ENCODE measurements at places on chromosomes 3 and 15. TPM values are rescaled to one million over a fixed set of nuclear protein-coding genes. Genes with fewer than 3 reads are reported as not detected.

DNA sequence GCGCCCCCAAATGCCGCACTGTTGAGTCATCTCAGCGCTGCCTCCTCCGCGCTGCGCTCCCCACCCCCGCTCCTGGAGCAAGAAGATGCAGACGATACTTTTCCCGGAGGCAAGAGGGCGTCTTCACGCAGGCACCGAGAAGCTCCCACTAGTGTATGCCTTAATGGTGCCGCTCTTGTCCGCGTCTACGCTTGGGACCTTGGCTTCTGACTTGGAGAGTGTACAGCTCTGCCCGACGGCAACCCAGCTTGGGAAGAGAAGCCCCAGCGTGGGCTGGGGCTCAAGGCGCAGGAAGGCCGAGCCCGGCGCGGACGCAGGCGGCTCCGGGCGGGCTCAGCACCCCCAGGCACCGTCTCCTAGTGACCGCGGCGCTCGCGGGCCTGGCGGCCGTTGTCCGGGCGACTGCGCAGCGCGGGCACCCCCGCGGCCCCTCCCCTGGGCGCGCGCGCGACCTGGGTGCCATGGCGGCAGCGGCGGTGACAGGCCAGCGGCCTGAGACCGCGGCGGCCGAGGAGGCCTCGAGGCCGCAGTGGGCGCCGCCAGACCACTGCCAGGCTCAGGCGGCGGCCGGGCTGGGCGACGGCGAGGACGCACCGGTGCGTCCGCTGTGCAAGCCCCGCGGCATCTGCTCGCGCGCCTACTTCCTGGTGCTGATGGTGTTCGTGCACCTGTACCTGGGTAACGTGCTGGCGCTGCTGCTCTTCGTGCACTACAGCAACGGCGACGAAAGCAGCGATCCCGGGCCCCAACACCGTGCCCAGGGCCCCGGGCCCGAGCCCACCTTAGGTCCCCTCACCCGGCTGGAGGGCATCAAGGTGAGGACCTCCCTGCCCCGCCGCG, at the start of gene P4HTM:
TSS of gene P4HTM (plus strand) at position 446 of the 840 bp plus-strand sequence. CDS start at position 462, 16 bp downstream.
- peak; percentile 92 for DNase-seq

DNA sequence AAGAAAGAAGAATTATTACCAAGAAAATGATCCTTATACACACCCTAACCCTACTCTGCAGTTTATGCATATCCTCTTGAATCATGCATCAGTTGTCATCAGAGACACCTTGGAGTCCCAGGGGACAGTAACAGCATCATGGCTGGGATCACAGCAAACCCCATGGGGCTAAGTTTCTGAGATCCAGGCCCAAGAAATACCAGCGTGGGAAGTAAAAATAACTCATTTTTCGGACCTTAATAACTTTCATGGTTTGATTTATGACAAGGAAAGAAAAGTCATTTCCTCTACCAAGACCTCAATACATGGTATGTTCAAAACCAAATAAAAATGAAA, 38.8 kb upstream of the B3GNT5 start:
- DNase-seq: no peak

GRCh38 chr15:43828061-43828657, 1.4 kb downstream of the WDR76 start:
- DNase-seq: peak; percentile 56

DNA sequence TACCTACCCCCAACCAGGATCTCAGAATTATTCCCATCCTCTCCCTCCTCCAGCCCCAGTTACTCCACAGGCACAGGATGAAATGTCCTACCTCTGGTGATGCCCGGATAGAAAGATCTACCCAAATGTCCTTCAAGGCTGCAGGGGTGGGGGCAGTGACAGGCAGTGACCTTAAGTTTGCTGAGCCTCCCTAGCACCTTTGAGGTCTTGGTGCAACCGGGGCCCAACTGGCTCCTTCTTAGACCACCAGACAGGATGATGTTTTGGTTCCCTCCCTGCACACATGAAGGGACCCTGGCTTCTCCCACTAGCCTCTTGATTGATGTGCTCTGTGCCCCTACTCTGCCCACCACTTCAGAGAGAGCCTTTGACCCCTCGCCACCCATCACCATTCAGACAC, 36.4 kb downstream of the EXOG start:
- no peak for DNase-seq

GRCh38 chr3:46221938-46222337, 13.8 kb upstream of the CCR1 start:
- no peak for DNase-seq

GRCh38 chr15:70483513-70483912, 279.8 kb downstream of the UACA start:
- no peak for DNase-seq

DNA sequence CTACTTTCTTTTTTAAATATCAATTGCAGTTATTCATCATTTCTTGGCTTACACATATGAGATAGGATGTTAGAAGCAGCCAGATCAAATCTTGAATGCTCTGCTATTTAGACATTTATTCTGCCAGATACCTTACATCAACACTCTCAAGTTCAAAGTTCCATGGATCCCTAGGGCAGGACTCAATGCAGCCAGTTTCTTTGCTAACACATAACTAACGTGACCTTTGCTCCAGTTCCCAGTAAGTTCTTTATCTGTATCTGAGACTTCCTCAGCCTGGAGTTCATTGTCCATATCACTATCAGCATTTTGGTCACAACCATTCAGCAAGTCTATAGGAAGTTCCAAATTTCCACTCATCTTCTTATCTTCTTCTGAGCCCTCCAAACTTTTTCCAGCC, 939.9 kb downstream of the VGLL3 start:
- no peak for DNase-seq

GRCh38 chr3:197549261-197549885, 6.4 kb downstream of the BDH1 start:
- DNase-seq: no peak

DNA sequence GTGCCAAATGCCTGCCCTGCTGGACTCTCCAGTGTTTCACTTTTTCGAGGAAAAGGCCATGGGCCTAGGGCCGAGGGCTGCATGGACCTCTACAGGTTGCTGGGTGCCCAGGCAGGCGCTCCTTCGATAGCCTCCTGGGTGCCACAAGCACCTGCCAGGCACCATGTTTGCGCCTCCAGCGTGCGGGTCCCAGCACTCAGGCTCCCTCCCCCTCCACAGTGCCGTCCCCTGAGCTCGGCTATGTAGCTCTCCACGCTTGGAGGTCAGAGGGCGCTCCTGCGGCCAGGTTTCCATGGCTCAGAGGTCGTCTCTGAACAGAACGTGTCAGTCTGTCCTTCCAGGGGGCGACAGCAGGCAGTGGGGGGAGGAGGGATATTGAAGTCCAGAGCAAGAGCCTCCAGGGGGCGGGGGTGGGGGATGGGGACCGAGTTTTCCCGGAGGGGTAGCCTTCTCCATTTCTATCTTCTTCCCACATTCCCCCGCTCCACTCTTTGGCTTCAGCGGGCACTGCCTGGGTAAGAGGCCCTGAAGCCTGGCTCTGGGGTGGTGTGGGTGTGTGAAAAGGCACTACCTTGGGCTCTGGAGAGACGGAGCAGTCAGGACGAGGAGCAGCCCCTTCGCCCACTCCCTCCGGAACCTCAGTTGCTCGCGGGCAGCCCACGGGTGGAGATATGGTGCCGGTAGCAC, 3.6 kb downstream of the ONECUT1 start:
- DNase-seq: no peak

DNA sequence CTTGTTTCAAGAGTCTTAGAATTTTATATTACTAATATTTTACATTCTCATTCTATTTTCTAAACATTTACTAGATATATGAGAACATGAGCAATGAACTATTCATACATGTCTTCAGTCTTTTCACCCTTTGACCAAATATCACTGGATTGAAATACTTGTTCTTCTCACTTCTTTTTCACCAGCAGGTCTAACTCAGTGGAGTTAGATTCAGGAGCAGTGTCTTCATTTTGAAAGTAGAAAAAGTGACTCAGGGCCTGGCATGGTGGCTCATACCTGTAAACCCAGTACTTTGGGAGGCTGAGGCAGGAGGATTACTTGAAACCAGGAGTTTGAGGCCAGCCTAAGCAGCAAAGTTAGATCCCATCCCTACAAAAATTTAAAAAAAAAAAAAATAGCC, 70.8 kb downstream of the USP13 start:
- no peak for DNase-seq

- no peak for DNase-seq
Measured at GRCh38 chr3:167861649-167862048, 126.1 kb downstream of the SERPINI1 start.

- no peak for DNase-seq
Measured at GRCh38 chr3:16058521-16058920, 116.0 kb upstream of the GALNT15 start.

DNA sequence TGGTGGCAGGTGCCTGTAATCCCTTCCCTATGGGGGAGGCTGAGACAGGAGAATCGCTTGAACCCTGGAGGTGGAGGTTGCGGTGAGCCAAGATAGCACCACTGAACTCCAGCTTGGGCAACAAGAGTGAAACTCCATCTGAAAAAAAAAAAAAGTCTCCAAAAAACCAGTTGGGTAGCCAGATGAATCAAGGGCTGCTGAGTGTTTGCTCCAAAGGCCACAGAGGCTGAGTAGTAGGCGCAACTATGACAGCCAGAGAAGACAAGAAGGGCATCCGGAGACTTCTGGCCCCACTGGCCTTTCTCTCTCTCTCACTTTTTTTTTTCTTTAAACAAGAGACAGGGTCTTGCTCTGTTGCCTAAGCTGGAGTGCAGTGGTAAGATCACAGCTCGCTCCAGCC, 131.8 kb downstream of the SMAD6 start:
- DNase-seq: no peak

- DNase-seq: no peak
Measured at GRCh38 chr15:48025118-48025517, 95.7 kb upstream of the SLC24A5 start.

- no peak for DNase-seq
Measured at GRCh38 chr3:179063945-179064560, 7.6 kb downstream of the ZMAT3 start.

DNA sequence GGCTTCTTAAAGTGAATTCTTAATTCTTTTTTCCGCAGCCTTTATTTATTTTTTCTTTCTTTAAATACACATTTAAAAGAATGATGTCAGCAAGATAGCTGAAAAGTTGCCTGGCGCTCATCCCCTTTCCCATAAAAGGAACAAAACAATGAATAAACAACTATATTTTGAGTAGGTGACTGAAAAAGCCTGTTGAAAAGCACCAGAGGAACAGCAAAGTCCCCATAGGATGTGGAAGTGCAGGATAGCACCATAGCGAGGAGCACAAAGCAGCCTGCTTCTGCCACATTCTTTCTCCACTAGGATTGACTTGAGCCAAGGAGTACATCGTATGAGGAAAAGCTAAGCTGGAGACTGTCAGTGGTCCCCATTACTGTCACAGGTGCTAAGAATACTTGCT, 754.9 kb downstream of the SQOR start:
- DNase-seq: no peak

GRCh38 chr15:74482661-74483060, 21.7 kb upstream of the UBL7 start:
- DNase-seq: no peak

DNA sequence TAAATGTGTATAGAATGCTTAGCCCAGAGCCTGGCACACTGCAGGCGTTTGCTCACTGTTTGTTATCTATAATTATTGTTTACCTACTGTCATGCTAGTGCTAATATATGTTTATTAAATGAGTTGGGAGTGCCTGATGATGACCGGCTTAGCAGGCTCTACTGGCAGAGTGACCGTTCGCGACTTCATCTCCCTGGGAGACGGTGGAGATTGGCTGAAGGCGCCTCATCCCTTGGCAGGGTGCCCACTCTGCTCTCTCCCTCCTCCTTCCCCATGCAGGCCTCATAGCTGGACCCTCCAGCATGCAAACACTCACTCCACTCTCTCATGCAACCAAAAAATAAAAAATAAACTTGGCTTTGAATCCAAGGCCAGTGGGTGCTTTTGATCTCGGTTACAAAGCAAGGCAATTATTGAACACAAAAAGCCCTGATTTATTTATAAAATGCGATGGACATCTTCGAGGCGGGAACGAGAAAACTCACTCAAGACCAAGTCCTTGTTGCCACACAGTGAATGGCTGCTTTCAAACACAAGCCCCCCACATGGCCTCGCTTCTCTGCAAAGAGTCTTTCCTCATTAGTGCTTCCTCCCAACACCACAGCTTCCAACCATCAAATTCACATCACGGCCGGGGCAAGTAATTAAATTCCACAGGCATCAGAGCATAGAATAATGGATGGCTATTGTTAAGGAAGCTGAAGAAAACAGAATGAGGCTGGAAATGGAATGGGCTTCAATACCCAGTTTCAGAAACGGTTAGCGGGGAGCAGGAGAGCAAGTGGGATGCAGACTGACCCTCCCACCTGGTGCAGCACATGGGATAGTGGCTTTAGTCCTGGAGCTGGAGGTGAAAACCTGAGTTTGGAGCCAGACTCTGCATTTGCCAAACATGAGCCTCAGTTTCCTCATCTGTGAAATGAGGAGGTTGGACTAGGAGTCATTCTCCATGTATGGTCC, 135.7 kb upstream of the RAD18 start:
- DNase-seq: no peak

DNA sequence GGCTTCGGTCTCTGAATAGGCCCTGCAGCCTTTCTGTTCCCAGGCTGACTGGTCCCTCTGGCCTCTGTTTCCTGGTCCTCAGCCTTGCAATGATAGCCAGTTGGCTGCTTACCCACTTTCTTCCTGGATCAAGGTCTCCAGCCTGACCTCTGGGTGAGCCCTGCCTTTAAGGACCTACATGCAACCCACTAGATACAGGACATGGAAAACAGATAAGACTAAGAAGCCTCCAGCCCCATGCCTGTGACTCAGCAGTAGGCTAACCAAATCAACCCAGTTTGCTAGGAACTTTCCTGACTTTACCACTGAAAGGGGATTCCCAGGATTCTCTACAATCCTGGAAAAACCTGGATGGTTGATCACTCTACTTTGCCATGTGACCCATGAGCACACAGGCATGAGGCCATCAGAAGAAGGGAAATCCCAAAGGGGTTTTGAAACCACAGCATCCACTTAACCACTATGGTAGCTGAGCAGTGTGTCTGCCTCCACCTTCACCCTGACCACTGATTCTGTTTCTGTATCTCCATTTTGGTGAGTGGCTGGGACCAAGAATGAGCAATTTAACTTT, 188.1 kb downstream of the CHST2 start:
- peak; percentile 24 for DNase-seq

DNA sequence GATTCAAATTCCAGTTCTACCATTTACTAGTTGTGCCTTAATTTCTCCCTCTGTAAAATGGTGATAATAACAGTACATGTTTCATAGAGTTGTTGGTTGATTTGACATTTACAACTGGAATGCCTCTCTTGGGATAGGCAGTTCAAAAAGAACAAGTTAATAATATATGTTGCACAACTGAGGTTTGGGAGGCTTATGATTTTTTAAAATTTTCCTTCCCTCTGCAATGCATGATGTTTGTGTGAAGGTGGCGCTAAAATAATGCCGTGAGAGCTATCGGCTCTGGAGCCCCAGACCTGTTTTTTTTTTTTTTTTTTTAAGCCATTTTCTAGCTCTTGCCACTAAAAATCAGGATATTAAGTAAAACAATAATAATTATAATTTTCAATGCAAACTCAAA, 18.6 kb downstream of the DNAJB11 start:
- no peak for DNase-seq

GRCh38 chr15:58981808-58982475, 5.5 kb upstream of the RNF111 start:
- no peak for DNase-seq

Gene KNG1
- total RNA-seq: not detected

Gene KLF15
- total RNA-seq: 0.11 TPM

Gene TLR9
- 2.0 TPM for total RNA-seq

Gene STX19
- not detected for total RNA-seq

Gene ZNF774
- 1.4 TPM for total RNA-seq

Gene CLDN16
- total RNA-seq: not detected

Gene MYO1E
- 20.3 TPM for total RNA-seq

Gene RAB6B
- total RNA-seq: 1.7 TPM

Gene ADGRG7
- 21.2 TPM for total RNA-seq

Gene SLC9C1
- total RNA-seq: not detected

Gene EPHA6
- not detected for total RNA-seq

Gene DUT
- 527 TPM for total RNA-seq

Gene ZCWPW2
- 0.68 TPM for total RNA-seq

Measured in activated CD8-positive, alpha-beta T cell treated with anti-CD3 and anti-CD28 coated beads for 36 hours (primary cell).